ENCODE measurements at places on chromosomes 4 and X.
A peak's percentile ranks its signal among the peaks of the same experiment; 100 is the strongest.

DNA sequence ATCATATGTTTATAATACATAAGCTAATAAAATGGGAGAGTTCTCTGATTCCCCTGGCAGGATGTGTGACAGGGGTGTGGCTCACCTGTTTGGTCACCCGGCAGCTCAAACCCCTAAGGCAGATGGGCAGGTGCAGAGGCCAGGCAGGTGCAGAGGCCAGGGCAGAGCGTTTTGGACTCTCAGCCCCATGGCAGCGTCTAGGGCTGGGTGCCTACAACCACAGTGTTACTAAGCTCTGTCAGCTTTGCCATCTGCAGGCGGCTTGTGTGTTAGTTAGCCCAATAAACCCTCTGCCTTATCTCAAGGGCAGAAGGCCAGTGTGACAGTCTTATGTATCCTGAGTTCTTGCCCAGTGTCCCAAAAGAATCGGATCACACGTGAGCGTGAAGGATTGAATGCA is 54.0 kb upstream of the UGT2B15 start:
- no peak for DNase-seq

GRCh38 chr4:7824218-7824617 is 115.4 kb downstream of the AFAP1 start:
- no peak for DNase-seq

GRCh38 chrX:68660746-68661145 is 13.3 kb downstream of the STARD8 start:
- no peak for DNase-seq

DNA sequence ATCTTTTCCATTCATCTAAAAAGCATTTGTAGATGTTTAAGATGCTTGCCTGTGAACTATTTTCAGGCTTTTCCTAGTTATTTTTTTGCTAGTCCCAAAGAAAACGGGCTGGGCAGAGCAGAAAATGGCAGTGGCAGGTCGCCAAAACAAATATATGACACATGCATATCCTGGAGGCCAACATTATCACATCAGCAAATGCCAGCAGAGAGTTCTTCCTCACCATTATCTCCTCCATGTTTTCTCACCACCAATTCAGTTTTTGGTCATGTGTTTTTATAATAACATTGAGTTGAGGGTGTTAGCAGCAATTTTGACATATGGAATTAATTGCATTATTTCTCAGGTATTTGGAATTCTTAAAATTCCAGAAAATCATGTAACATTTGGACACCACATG is 97.9 kb upstream of the EOLA2 start:
- no peak for DNase-seq

DNA sequence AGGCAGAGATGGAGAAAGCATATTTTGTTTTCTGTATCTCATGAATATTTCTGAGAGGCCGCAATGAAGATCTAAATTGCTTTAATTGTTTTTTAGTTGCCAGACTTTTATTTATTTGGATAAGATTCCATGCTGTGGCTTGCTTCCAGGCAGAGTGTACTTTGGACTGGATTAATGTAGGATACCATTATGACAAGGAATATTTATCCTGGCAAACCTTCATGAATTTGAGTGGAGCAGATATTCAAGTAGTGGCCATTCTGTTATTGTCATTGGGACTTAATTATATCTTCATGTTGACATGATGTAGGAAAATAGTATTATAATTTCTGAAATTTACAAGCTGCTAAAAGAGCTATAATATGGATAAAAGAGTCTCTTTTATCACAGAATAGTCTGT is 182.9 kb downstream of the C4orf33 start:
- DNase-seq, result no peak

GRCh38 chr4:119663160-119663788 is 34.7 kb upstream of the PDE5A start:
- no peak for DNase-seq

DNA sequence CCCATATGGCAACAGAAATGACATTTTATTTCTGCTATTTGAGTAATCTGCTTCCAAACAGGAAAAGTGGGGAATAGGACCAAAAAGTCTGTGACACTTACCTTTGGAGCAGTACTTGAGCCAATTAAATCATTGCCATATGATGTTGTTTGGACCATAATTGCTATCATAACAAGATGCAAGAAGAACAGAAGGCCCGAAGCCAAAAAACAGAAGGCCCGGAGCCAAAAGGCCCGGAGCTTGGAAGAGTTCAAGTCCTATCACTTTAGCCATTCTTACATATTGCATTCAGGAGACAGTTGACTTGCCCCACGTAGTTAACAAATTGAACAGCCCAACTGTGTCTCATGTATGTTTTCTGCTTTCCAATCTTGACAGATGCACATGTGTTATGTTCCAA is 285.6 kb downstream of the ARHGAP24 start:
- DNase-seq, result no peak

DNA sequence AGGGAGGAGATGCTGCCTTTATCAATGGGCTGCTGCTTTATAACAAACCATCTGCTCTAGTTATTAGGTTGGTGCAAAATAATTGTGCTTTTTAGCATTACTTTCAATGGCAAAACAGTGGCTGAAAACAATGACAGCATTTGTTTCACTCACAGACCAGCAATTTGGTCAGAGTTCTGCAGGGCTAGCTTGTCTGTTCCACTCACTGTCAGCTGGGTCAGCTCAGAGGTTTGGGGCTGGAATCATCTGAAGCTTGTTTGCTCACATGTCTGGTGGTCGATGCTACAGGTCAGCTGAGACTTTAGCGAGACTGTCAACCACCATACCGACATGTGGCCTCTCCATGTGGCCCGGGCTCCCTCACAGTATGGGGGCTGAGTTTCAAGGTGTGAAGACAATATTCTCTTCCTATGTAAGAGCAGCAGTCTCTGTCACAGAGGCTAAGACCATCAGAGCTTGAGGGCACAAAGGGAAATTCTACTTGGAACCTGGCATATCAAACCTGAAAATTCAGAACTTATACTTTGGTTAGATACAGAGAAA is 81.3 kb upstream of the LIMCH1 start:
- no peak for DNase-seq

GRCh38 chr4:44228326-44228725 is 220.3 kb downstream of the KCTD8 start:
- DNase-seq, result no peak

DNA sequence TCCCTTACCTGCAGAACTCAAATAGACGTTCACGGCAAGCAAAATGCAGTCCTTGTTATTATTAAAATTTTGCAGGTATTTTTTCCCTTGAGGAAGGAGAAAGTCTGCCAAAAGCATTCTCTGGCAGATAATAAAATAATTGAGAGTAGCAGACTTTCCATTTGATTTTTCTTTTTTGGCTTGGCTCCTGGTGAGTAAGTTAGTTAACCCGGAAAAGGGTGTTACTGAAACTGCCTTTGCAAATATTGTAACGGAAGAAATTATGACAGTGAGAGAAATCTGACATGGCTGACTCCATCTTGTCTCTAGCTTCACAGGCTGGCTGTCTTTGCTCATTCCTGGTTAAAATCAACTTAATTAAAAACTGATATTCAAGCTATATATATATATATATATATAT is 100.5 kb downstream of the GPR143 start:
- DNase-seq, result no peak

DNA sequence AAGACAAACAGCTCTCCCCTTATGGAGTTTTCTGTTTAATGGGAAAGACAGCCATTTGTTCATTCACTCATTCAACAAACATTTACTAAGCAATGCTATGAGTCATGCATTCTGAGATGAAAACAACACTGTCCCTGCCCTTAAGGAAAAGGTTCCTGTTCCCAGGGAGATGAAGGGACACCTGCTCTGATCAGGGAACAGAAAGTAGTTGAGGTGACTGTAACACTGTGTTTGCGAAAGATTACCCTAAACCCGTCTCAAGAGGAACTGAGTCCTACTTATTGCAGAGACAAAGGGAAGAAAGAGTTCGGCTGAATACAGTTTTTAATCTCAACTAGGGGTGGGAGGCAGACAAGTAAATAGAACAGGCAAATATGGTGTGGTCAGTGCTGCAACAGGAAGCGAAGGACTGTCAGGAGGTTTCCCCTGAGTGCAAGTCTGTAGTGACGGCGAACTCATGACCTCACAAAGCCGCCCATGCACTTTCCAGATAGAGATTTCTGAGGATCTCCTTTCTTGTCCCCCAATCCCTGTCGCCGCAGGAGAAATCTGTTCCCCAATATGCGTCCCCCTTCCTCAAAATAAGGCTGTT is 712 bp downstream of the STX18 start:
- DNase-seq, result no peak

DNA sequence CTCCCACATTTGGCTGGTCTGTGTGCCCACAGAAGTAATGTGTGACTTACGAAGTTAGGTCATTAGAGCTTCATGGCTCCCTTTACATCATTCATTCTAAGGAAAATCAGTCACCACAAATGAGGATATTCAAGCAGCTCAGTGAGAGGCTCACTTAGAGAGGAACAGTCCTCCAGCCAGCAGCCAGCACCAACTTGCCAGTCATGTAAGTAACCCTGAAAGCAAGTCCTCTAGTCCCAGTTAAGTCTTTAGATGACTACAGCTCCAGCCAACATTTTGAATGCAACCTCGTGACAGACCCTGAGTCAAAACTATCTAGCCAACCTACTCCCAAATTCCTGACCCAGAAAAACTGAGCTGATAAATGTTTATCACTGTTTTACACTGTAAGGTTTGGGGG is 71.3 kb downstream of the LRBA start:
- no peak for DNase-seq

DNA sequence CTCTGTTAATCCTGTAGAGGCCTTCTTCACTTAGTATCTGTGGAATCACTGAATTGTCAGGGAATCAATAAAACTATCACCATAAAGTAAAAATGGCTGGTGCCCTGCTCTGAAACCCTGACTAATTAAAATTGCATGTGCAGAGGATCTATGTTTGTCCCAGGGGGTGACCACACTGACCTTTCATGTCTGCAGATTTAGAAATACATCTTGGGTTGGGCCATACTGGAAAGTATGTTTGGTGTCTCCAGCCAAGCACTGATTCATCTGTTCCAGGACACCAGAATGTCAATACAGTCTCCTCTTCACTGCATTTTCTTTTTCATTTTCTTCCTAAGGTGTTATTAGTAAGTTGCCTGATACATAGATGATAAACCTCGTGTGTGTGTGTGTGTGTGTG is 490.9 kb upstream of the INTU start:
- no peak for DNase-seq

DNA sequence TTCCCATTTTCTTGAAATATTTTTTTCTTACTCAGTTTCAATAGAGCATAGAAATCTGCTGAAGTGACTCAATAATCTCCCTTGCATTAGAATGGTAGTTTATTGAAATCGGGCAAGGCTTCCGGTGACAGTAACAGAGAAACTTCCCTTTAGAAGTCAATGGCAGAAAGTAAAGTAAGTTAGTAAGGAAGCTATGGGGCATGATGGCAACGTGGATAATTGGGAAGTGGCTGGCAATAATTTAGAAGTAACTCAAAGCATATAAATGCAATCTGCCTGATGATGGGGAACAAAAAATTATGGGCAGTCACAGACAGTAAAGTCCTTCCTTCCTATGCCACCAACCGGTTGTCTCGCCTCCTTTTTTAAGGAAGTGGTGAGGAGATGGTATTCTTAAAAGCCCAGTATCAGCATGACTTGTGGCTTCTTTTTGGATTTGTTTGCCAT is 7.6 kb downstream of the CYBB start:
- DNase-seq, result no peak

GRCh38 chrX:71099736-71100135 is 4.1 kb downstream of the FOXO4 start:
- DNase-seq, result no peak

DNA sequence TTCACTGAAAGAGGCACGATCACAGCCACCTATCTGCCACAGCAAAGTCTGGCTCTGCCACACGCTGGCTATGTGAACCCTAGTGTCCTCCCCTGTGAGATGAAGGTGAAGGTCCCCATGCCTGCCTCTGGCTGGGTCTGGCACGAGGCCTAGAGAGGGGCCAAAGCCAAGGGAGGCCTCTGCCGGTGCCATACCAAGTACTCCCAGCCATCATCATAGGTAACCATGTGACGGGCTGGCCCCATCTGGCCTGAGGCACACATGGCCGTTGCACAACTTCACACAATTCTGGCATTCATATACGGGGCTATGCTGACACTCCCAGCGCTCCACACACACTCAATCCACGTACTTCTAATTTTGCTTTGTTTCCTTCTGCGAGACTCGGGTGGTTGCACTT is 15.3 kb downstream of the NOP14 start:
- DNase-seq, result peak; percentile 61

- no peak for DNase-seq
Measured at GRCh38 chrX:28997706-28998463, 410.6 kb downstream of the IL1RAPL1 start.

- DNase-seq, result no peak
Measured at GRCh38 chrX:57528670-57529255, 63.0 kb upstream of the ZXDB start.

DNA sequence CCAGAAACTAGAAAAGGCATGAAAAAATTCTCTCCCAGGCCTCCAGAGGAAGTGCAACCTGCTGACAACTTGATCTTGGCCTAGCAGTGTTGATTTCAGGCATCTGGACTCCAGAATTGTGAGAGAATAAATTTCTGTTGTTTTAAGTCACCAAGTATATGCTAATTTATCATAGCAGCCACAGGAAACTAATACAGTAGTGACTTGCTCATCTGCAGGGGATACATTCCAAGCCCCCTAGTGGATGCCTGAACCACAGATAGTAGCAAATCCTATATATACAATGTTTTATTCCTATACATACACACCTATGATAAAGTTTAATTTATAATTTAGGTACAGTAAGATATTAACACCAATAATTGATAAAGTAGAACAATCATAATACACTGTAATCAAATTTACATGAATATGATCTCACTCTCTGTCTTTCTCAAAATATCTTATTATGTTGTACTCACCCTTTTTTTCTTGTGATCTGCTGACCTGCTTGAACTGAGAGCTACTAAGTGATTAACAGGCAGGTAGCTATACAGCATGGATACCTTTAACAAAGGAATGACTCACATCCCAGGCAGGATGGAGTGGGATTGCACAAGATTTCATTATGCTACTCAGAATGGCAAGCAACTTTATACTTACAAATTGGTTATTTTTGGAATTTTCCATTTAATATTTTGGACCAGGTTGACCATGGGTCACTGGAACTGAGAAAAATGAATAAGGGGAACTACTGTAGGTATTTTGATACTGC is 501.1 kb downstream of the KCNIP4 start:
- no peak for DNase-seq

DNA sequence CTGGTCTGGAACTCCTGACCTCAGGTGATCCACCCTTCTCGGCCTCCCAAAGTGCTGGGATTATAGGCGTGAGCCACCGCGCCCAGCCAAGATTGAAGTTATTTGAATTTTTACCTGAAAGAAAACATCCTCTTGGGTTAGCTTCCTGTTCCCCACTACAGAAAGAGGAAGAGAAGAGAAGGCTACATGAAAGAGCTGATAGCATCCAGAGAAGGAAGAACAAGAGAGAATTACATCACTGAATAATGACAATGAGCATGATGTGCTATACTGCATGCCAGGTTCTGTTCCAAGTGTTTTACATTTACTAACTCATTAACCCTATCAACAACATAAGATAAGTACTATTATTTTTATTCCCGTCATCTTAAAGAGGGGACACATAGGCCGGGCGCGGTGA is 11.5 kb upstream of the TBC1D1 start:
- no peak for DNase-seq

- no peak for DNase-seq
Measured at GRCh38 chr4:155924637-155925036, 21.1 kb downstream of the TDO2 start.

Data from sigmoid colon (tissue), 7 donors.